Ascending aorta (tissue), 2 donors: ENCODE measurements at places on chromosomes 7 and 10.

DNA sequence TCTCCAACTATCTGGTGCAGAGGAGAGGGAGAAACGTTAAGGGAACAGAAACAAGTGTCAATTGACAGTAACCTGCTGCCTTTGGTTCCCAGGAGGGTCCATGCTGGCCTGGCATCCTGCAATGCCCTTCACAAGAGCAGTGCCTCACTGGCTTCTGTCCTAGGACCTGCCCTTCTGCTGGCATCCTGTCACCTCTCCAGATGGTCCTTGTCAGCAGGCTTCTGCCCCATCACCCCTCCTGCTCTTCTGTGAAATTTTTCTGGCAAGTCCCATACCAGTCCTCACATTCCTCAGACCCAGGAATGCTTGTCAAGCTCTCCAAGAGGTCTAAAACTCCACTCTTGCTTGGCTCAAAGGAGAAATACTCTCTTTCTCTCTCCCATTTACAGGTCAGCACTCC is 34.2 kb downstream of the C10orf67 start:
- DNase-seq: no peak

- DNase-seq: no peak
These were observed 11.4 kb upstream of the KCTD7 start for GRCh38 chr7:66617295-66617694.

DNA sequence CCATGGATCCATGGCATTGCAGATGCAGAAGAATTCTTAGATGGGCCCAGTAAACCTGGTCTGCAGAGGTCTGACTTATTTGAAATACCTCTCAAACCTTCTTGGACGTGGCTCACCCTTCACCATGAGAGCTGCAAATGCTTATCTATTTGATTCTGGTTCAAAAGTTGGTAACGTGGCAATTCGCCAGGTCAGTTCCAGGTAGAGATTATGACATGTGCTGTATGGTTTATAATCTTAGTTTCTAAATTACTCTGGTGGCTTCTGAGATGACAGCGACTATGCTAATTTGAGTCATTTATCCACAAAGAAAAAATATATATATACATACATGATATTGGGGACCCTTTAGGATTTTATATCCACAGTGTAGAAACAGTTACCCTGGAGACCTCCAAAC is 68.8 kb downstream of the NRP1 start:
- no peak for DNase-seq

GRCh38 chr7:150756166-150756565 is 18.9 kb downstream of the GIMAP5 start:
- DNase-seq: no peak

- no peak for DNase-seq
These were observed 1.9 kb downstream of the COL1A2 start for GRCh38 chr7:94396596-94396995.

GRCh38 chr7:1979591-1980560 is 252.9 kb downstream of the MAD1L1 start:
- no peak for DNase-seq

DNA sequence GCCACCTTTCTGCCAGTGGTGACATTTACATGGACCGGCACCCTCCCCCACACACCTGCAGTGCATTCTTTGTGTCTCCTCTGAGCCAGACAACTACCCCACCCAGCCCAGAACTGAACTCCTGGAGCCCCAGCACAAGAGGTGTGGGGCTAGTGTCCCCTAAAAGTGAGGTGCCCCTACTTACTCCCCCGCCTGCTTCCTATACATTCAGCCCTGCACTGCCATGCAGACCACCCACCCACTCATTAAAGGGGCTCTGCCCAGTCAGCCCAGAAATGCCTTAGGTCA is 1.9 kb downstream of the SAP25 start:
- no peak for DNase-seq

GRCh38 chr7:83148776-83149175 is 13.9 kb downstream of the PCLO start:
- DNase-seq: no peak

- no peak for DNase-seq
These were observed 114.0 kb upstream of the COBL start for GRCh38 chr7:51430480-51431086.
